ENCODE measurements at places on chromosomes 5 and 9.

DNA sequence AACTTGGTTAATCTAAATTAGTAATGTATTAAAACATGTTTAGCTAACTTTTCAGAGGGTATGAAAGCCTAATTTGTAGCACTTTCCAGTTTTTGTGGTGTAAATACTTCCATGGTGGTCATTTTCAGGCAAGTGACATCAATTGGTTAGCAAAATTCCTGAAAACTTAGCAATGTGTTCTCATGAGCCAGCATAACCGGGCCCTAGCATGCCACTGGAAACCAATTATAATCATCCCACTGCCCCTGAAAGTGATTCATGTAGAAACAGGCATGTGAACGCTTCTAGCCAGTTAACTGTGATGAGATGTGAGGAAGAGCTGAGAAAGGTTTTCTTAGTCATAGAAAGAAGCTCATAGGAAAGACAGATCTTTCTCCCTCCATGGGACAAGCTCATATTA, 417.2 kb downstream of the TLR4 start:
- DNase-seq: no peak

DNA sequence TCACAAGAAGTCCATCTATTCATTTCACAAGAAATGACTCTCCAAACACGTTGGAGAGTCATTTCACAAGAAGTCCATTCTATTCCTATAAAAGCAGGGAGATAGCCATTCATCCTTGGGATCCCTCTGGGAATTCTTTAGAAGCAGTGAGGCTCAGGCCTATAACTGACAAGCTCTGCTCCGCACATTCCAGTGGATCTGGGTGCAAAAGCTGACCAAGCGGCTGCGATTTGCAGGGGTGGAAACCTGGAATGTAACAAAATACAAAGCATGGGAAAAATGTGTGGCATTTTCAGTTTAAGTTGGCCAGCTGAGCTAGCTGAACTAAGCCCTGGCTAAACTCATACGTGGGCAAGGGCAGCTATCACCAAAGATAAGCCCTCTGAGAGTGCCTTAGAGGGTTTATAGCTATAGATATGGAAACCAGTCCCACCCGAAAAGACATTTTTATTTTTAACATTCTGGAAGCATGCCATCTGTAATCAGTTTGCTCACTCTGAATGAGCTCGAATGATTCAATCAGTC, 8.7 kb downstream of the TAS2R1 start:
- peak; percentile 26 for DNase-seq

DNA sequence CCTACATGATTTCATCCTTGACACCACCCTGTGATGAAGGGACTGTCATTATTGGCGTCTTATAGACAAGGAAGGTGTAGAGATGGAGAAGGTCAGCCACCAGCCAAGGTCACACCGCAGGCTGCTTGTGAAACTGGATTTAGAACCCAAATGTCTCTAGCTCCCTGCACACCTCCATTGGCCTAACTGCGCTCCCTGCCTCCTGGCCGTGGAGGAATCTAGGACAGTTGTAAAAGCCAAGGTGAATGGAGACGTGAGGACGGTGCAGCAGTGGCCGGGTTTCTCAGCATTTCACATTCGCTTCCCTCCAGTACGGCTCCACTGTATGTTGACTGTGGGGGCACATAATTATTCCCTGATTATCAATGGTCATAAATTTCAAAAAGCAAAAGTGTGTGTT, 119.9 kb downstream of the NSG2 start:
- DNase-seq: no peak

DNA sequence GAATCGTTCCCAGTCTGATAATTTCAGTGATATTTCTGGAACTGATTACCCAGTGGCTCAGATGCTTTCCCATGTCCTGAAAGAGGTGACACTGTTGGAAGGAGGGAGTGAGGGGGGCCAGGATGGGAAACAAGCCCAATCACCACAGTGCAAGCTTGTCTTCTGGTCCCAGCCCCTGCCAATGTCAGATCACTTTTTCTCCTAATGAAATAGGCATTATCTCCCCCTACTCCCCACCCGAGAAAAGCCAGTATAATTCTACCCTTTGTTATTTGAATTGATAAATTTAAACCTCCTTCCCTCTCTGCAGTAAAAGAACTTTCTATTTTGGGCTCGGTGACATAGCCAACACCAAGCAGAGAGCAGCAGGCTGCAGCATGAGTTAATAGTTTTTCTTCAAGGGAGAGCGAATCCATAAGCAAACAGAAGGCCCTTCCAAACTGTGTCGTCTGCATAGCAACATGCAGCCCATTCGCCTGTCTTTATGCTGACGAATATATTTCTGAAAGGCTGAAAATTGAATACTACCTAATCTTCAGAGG, 14.6 kb upstream of the PPP2CA start:
- no peak for DNase-seq

All from GM03348 (cell line).